Esophagus squamous epithelium (tissue), 5 donors: ENCODE measurements at places on chromosomes 1 and 21.

DNA sequence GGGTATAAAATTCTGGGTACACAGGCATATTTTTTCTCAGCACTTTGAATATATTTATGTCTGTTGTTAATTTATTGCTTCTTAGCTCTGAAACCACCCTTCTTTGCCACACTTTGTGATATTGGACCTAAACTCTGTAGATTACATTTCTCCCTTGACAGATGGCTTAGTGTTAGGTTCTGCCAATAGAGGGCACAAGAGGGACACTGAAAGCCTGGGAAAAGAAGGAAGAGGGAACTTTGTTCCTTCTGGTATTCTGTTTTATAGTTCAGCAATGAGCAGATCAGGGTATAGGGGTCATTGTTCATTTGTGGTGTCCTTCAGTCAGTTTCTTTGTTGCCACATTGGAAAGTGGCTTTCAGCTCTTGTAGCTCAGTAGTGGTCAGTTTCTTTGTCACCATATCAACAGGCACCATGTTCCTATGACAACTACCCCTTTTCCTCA is 423.5 kb upstream of the PROX1 start:
- no peak for DNase-seq

DNA sequence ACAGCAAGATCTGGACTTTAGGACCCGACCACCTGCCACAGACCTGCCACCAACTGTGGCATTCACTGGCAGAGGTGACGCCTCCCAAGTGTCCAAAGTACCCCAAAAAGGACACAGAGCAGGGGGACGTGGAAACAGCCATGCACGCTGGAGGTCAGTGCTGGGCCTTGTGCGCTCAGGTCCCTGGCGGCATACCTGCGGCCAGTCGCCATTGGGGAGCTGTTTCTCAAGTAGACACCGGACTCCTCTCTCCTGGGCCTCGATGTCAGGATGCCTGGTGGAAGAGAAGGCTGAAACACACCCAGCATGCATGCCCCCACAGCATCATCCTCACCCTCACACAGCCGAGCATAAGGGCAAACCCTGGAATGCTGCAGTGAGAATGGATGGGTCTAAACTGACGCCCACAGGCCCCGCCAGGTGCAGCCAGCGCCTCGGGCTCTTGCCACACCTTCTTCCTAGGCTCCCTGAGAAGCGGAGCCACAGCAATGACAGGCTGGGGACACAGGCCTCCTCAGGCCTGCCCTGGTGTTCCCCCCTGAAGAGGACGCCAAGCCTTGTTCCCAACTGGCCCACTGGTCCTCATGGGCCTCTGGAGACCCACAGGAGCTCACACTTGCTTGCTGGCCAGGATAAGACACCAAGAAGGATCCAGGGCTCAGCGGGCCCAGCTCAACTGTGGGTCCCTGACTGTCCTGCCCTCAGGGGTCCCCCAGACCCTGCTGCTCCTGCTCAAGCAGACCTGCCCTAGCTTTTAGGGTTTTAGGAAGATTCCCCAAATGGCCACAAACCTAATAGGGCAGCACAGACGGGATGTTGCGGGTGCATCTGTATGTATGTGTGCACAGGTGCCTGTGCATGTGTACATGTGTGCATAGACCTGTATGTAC is 7.7 kb upstream of the SPATC1L start:
- no peak for DNase-seq

GRCh38 chr1:163701783-163702374 is 380.1 kb downstream of the NUF2 start:
- no peak for DNase-seq

DNA sequence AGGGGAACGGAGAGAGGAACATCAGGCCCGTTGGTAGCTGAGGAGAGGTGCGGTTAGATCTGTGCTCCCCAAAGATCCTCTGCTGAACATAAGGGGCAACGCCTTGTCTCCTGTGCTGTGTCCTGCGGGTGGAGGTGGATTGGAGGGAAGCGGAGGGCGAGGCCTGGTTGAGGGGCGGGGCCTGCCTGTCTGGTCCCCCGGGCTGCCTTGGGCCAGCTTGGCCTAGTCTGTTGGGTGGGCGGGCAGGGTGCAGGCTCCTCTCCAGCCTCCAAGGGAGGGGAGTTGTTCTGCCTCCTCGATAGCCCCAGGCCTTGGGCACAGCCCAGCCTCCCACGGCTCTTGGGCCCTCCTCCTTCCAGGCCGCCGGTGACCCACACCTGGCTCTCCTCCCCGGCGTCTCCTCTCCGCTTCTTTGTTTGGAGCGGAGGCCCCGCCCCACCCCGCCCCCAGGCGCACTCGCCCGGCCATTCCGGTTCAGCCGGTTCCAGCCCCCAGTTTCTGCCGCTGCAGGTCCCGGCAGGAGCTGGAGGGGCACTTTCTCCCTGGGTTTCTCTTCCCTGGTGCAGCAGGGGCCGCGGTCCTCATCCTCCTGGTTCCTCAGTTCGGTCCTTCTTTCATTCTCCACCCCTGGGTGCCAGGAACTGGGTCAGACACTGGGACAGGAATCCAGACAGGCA is 19.4 kb downstream of the PTPRF start:
- no peak for DNase-seq

GRCh38 chr1:147924813-147925212 is 3.4 kb upstream of the GPR89B start:
- DNase-seq: no peak

- no peak for DNase-seq
Measured at GRCh38 chr1:229607370-229607769, 18.6 kb downstream of the TAF5L start.

GRCh38 chr1:234601301-234602017 is 8.5 kb downstream of the IRF2BP2 start:
- no peak for DNase-seq

GRCh38 chr21:38490411-38491020 is 7.8 kb downstream of the ERG start:
- no peak for DNase-seq

DNA sequence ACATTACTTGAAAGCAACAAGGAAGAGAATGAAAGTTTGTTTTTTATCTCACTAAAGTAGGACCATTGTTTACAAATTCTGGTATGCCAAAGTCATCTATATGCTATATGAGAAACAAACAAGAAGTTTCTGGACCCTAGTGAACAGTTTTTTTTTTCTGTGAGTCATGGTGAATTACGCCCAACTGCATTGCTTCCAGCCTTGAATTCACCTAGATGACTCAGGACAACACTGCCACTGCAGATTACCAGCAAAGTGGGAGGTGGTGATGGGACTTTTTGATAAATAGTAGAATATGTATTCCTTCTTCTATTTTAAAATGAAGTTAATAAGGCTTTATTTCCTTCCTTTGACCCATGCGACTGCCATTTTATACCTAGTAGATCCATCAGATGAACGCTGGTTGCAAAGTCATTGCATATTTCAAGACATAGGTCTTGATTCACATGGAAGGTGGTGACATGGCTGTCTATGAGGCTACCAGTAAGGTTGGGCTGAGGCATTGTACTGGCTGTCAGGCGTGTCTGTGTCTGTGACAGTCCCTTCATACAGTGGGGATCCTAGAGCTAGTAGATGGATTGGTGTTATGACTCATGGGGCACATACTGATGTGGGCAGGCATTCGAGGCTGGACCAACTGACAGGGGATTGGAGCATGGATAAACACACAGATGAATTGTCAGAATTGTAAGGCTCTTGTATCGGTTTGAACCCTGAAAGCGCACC is 49.1 kb upstream of the APOBEC4 start:
- DNase-seq: no peak

GRCh38 chr21:26028183-26028582 is 142.4 kb downstream of the APP start:
- DNase-seq: no peak

- no peak for DNase-seq
Measured at GRCh38 chr1:153506831-153507413, 28.9 kb downstream of the S100A6 start.

DNA sequence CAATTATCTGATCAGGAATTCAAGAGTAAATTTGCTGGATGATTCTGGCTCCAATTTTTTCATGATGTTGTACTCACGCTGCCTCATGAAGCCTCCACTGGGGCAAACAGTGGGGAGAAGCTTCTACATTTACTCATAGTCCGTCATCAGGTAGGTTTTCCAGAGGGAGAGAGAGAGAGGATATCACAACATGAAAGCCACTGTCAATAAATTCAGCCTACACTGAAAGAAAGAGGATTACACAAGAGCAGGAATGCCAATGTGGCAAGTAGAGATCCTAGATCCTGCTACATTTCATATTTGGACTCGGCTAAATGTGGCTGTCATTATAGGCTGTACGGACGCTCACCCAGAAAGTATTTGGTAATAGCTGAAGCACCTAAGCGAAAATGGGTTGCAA is 819.9 kb downstream of the BRINP3 start:
- DNase-seq: no peak

DNA sequence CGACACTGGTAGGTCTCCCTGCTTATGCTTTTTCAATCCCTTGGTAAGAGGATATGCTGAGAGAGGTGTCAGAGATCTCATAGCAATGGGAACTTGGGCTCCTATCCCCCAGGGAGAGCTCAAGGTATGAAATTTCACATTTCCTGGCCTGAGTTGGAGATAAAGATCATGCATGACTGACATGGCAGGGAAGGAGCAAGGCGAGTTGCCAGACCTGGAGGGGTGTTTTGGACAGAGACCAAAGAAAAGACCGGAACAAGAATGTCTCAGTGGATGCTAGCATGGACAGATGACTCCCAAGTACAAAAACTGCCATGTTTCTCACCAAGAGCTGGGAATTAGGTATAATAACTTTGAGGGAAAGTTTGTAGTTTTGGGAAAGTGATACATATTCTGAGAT is 334.1 kb upstream of the B3GALT2 start:
- DNase-seq: no peak

DNA sequence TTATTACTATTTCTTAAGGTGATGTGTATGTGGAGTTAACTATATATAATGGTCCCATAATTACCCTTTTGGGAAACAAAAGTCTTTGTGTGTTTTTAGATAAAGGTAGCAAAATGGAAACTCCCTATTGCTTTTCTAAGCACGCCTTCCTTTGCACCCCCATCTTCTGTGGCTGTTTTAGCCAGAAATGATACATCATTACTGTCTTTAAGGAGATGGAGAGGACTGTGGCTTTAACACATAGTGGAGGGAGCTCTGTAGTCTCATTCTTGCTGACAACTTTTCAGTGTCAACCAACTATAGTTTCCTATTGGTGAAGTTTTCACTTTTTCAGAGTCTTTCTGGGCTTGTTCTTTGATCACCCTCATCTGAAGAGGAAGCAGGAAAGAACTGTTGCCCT is 1.0 kb downstream of the APOBEC4 start:
- no peak for DNase-seq

DNA sequence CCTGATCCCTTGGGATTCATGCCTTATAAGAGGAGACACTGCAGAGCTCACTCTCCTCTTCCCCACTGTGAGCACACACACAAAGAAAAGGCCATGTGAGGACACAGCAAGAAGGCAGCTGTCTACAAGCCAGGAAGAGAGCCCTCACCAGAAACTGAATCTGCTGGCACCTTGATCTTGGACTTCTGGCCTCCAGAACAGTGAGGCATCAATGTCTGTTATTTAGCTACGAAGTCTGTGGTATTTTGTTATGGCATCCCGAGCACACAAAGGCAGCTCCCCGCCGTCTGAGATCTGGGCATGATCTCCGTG is 47.1 kb upstream of the RPL11 start:
- no peak for DNase-seq

GRCh38 chr1:207952617-207953542 is 42.0 kb upstream of the CD34 start:
- no peak for DNase-seq

GRCh38 chr1:160082487-160082886 is 1.1 kb downstream of the KCNJ9 start:
- DNase-seq: no peak

- no peak for DNase-seq
Measured at GRCh38 chr1:77394166-77394565, 112.3 kb downstream of the AK5 start.

DNA sequence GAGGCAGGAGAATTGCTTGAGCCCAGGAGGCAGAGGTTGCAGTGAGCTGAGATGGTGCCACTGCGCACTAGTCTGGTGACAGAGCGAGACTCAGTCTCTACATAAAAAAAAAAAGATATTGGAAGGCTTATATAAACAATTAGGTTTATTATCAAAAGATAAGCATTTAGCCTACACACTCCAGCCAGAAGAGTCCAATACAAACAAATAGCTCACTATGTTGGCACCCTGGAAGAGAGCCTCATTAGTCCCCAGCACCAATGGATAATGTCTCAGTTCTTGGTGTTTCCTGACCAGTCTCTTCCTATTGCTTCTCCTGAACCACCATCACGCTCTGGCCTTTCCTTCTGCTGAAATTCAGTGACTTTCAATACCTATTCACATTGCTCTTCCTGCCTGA is 48.6 kb upstream of the ATP1A1 start:
- no peak for DNase-seq

DNA sequence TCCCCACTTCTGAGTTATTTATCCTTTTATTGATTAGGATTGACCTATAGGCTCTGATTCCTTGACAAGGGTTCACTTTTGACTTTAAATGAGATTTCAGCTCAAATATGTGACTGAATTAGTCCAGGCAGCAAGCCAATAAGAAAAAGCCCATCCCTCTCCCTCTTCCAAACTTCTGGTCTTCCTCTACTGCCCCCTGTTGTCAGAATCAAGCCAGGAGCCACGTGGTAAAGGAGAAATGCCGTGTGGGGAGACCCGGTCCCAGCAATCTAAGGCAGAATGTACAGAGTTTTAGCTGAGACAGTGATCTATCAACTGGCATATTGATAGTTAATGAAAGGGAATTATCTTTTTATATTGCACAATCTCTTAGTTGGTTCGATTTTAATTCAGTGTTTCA is 5.2 kb downstream of the ADAMTS5 start:
- no peak for DNase-seq

GRCh38 chr21:38664315-38664714 is 141.4 kb upstream of the ETS2 start:
- no peak for DNase-seq

DNA sequence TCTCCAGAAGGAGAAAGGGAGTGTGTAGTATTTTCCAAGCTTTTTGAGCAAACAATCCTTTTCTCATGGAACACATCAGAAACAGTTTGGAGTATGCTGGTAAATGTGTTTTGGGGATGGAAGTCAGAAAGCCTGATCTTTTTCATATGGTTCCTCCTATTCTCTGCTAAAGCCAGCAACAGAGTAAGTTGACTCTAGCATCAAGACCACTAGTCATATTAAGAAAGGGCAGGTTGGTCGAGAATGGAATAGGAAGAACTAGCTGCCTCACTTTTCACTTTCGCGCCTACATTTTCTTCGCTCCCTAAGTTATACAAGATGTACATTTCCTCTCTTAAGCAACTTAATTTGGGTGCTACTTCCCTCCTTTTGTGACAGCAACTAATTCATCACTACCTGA is 24.0 kb downstream of the PPT1 start:
- DNase-seq: no peak

- no peak for DNase-seq
Measured at GRCh38 chr1:19096036-19096833, 113.8 kb downstream of the UBR4 start.

DNA sequence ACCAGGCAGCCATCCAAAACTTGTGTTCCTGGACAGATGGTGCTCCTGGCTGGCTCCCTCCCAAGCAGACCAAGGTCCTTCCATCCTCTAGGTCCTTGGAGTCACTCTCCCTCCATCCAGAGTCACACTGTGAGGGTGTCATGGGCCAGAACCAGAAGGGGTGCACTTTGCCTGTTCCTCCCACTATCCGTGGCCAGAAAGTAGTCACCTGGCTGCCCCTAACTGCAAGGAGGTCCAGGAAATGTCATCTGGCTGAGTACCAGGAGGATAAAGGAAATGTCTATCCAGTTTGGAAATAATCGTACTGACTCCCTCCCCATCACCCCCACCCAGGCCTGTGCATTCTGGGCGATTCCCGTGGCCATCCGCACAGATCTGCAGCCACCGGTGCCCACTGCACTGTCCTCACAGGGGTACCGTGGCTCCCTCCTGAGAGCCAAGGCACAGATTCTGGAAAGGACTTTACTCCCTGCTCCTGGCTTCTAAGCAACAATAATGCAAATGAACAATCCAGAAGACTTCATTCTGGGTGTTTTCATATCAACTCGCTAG is 253.2 kb downstream of the NPHP4 start:
- DNase-seq: no peak
